ENCODE measurements at places on chromosomes 16 and 17.
A peak's percentile ranks its signal among the peaks of the same experiment; 100 is the strongest.

- no peak overlapping the region for H3K4me3 ChIP-seq
- H3K4me1 ChIP-seq, result peaks cover 38% of the 10 kb centered on the region
- H3K27ac ChIP-seq, result no peak overlapping the region
- H3K27me3 ChIP-seq, result peaks cover 81% of the 10 kb centered on the region
Measured at GRCh38 chr17:79803421-79803996, 6.6 kb upstream of the CBX8 start.

- H3K27me3 ChIP-seq, result no peaks in the 10 kb centered on the region
- H3K4me3 ChIP-seq, result no peak overlapping the region
- H3K27ac ChIP-seq, result peak overlapping the region; percentile 26
- H3K36me3 ChIP-seq, result peaks cover 43% of the 10 kb centered on the region
- peaks cover 56% of the 10 kb centered on the region for H3K4me1 ChIP-seq
- DNase-seq, result no peak
Measured at GRCh38 chr16:27452569-27453493, 50.9 kb downstream of the IL21R start.

- H3K27me3 ChIP-seq, result no peaks in the 10 kb centered on the region
- DNase-seq, result no peak
- peaks cover 64% of the 10 kb centered on the region for H3K36me3 ChIP-seq
- peak overlapping the region; percentile 81 for H3K27ac ChIP-seq
Measured at GRCh38 chr17:1870592-1870991, 40.8 kb downstream of the RPA1 start.

GRCh38 chr16:17277981-17278381, 192.8 kb downstream of the XYLT1 start:
- H3K4me3 ChIP-seq, result no peak overlapping the region
- peaks cover 36% of the 10 kb centered on the region for H3K4me1 ChIP-seq
- H3K36me3 ChIP-seq, result peaks cover under 1% of the 10 kb centered on the region
- H3K27me3 ChIP-seq, result no peaks in the 10 kb centered on the region
- no peak for DNase-seq

DNA sequence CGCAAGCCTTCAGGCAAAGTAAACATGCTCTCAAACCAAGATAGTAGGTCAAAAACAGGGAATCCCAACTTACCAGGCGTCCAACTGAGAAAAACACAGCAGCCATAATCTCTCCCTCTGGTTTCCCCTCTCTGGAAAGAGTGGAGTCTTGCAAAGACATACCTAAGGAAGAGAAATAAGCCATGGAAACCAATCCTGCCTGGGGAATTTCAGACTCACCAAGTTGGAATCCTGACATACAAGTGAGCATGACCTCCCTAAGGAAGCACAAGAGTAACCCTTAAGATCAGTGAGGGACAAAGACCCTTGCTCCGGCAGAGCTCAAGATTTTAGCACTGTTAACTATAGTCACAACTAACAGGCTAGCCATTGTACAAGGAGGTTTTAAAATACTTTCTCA, 4.1 kb downstream of the ZNF624 start:
- peaks cover 3% of the 10 kb centered on the region for H3K27me3 ChIP-seq
- no peak overlapping the region for H3K4me3 ChIP-seq
- no peak overlapping the region for H3K27ac ChIP-seq

- no peak for DNase-seq
- H3K4me3 ChIP-seq, result peak overlapping the region; percentile 41
Measured at GRCh38 chr17:64022611-64023063, 2.2 kb upstream of the ICAM2 start.

DNA sequence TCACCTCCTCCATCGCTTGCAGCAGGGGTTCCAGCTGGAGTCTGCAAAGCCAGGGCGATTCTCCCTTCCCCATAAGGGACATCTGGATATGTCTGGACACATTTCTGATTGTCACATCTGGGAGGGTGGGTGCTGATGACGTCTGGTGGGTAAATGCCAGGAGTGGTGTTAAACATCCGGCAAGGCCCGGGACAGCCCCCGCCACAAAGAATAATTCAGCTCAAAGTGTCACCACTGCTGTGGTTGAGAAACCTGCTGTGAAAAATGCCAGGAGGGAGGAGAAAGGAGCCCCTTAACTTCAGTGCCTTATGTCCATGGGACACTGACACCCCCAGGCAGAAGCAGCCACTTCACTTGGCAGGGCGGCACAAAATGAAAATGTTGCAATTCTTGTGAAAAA, 179.4 kb upstream of the SDK2 start:
- DNase-seq, result no peak
- peaks cover 15% of the 10 kb centered on the region for H3K27me3 ChIP-seq
- H3K4me3 ChIP-seq, result no peak overlapping the region
- peaks cover 18% of the 10 kb centered on the region for H3K4me1 ChIP-seq

DNA sequence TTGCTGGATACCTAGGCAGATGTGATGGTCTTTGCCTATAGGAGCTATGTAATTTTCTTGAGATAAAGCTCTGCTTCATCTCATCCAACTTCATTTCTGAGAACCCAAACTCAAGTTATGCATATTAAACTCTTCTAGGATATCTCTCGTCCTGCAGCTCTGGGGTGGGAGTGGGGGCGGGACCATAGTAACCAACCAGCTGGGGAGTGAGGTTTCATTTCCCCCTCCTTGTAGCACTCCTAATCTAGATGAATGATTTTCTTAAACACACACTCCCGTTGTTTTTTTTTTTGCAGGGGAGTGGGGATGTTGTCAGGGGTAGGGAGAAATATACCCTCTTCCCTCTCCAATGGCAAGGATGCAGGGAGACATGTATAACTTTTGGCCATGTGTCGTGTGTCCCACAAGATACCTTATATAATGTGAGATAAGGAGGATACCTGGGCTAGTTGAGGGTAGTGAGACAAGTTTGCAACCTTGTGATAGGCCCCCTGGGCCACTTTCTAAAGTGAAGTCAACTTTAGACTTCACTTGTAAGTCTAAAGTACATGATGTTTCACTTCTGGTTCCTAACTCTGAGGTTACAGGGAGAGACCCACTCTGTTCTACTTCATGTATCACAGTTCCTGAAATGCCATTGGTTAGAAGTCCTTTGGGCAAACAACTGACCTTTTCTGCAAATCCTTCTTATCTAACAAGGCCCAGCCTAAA, 10.5 kb upstream of the HEATR6 start:
- H3K4me1 ChIP-seq, result no peaks in the 10 kb centered on the region
- no peak overlapping the region for H3K27ac ChIP-seq
- H3K27me3 ChIP-seq, result peaks cover 28% of the 10 kb centered on the region
- DNase-seq, result no peak
- H3K36me3 ChIP-seq, result peaks cover 6% of the 10 kb centered on the region
- no peak overlapping the region for H3K4me3 ChIP-seq

DNA sequence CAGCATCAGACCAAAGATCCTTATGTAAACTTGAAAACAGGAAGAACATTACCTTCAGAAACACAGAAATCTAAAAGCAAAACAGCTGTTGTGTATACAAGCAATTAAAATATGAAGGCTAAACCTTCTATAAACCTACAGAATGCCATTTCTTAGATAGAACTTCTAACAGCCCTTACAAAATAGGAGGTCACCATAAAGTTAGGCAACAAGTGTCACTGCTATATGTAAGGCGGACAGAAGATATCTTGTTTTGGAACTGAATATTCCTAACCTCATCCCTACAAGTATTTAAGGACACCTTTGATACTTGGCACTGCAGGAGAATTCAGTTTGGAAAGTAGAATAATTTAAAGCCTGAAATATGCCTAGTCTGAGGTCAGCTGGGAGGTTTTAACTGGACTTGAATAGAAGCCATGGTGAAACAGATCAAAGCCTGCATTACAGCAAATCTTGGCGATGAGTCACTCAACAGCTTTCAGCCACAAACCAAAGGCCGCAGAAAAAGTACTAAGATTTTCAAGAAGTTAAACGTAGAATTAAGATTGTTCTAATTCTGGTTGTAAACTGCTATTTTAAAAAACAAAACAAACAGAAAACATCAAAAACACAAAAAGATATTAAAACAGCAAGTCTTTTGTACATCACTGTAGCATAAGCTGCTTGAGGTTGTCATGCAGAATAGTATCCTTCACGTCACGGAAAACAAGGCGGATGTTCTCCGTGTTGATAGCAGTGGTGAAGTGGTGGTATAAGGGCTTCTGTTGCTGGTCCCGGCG, 42.7 kb downstream of the GNA13 start:
- H3K4me1 ChIP-seq, result peaks cover 61% of the 10 kb centered on the region
- no peaks in the 10 kb centered on the region for H3K27me3 ChIP-seq
- no peak overlapping the region for H3K4me3 ChIP-seq
